ENCODE measurements at places on chromosomes 2 and 18. TPM values are rescaled to one million over a fixed set of nuclear protein-coding genes. Genes with fewer than 3 reads are reported as not detected.

The REG3A gene
- total RNA-seq = not detected

The DCC gene
- 7.9 TPM for total RNA-seq

The ALPG gene
- 0.93 TPM for total RNA-seq

The UPP2 gene
- total RNA-seq = 0.16 TPM

The ABCB11 gene
- total RNA-seq = 4.6 TPM

The HYCC2 gene
- total RNA-seq = 27.9 TPM

The NTSR2 gene
- total RNA-seq = 0.68 TPM

The CCDC85A gene
- 3.9 TPM for total RNA-seq

DNA sequence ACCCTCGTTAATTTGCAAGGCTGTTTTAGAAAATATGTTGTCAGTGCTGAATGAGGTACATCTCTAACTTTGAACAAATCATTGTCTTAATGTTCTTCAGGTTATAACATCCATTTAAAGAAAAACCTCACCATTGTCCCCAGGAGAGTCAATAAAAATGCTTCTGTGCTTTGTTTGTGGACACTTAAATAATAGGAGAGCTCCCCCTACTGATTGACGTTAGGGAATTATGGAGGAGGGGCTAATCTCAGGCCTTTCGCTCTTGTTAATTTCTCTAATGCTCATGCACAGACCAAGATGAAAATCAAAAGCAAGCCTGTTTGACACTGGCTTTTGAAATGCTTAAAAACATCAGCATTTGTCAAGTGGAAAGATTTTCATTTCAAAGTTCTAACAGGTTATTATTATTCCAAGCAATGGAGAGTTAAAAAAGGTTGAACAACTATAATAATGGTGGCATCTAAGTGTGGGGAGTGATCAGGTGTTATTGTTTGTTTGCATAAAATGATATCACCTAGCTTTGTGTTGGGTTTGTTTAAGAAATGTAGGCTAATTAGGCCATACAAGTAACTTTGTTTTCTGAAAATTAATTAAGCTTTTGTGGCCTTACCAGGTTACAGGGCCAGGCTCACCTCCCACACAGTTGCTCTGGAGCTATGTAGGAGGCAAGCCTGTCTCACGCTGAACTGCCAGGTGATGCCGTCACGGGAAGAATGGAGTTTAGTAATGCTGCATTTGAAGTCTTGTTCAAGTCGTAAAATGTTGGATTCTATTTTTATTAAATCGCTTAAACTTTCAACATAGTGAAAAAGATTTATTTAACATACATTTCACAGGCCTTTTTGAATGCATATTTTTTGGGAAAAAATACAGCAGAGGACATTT lies 51.7 kb upstream of the SMIM21 start:
- H3K4me3 ChIP-seq = no peak overlapping the region
- no peak overlapping the region for H3K27ac ChIP-seq
- H3K36me3 ChIP-seq = no peaks in the 10 kb centered on the region
- no peaks in the 10 kb centered on the region for H3K27me3 ChIP-seq

GRCh38 chr2:199818026-199818425 lies 33.0 kb downstream of the FTCDNL1 start:
- no peaks in the 10 kb centered on the region for H3K36me3 ChIP-seq
- H3K27me3 ChIP-seq = no peaks in the 10 kb centered on the region
- no peak for DNase-seq
- H3K27ac ChIP-seq = no peak overlapping the region

GRCh38 chr18:49948975-49949374 lies 135.6 kb upstream of the ACAA2 start:
- H3K27ac ChIP-seq = no peak overlapping the region
- DNase-seq = no peak
- H3K36me3 ChIP-seq = no peaks in the 10 kb centered on the region
- H3K4me3 ChIP-seq = no peak overlapping the region
- no peaks in the 10 kb centered on the region for H3K4me1 ChIP-seq

GRCh38 chr18:30465096-30465495 lies 577.4 kb downstream of the DSC3 start:
- H3K4me3 ChIP-seq = no peak overlapping the region
- no peaks in the 10 kb centered on the region for H3K27me3 ChIP-seq
- H3K36me3 ChIP-seq = no peaks in the 10 kb centered on the region

GRCh38 chr2:133431289-133431688 lies 137.0 kb downstream of the NCKAP5 start:
- no peak for DNase-seq
- no peak overlapping the region for H3K27ac ChIP-seq
- no peaks in the 10 kb centered on the region for H3K4me1 ChIP-seq

DNA sequence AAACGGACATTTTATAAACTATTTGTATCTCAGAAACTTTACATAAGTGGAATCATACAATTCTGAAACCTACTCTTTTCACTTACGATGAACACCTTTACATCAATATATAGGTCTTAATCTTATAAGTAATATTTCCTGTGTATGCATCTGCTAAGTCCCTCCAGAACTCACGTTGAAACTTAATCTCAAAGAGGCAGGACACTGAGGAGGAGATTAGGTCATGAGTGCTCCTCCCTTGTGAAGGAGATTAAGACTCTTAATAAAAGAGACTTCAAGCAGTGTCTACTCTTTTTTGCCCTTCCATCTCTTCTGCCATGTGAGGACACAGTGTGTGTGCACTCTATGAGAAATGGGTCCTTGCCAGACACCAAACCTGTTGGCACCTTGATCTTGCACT lies 94.7 kb upstream of the CDKL4 start:
- H3K4me1 ChIP-seq = no peaks in the 10 kb centered on the region
- H3K27ac ChIP-seq = no peak overlapping the region
- no peak for DNase-seq
- H3K4me3 ChIP-seq = no peak overlapping the region

DNA sequence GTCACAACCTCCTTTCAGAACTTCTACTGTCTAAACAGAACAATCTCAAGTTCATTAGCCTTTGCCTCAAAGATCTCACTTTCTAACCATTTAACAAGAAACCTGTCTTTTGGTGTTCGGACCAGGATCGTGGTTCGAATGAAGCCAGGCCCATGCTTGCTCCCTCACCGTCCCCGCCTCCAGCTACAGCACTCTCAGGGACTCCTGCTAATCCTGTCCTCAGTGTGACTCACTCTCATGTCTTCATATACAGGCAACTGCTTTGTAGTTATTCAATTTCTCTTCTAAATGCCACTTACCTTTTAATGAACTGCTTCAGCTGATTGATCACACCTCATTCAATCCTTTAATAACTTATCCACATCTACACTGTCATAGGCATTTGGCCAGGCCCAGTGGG lies 15.8 kb downstream of the SERTAD2 start:
- H3K27me3 ChIP-seq = no peaks in the 10 kb centered on the region
- no peaks in the 10 kb centered on the region for H3K36me3 ChIP-seq
- H3K27ac ChIP-seq = peak overlapping the region; percentile 17
- DNase-seq = no peak

- peak; percentile 10 for DNase-seq
- H3K4me3 ChIP-seq = no peak overlapping the region
- H3K4me1 ChIP-seq = peaks cover 3% of the 10 kb centered on the region
- H3K36me3 ChIP-seq = no peaks in the 10 kb centered on the region
- H3K27me3 ChIP-seq = no peaks in the 10 kb centered on the region
Measured at GRCh38 chr2:219198974-219199373, 7.6 kb upstream of the ZFAND2B start.

DNA sequence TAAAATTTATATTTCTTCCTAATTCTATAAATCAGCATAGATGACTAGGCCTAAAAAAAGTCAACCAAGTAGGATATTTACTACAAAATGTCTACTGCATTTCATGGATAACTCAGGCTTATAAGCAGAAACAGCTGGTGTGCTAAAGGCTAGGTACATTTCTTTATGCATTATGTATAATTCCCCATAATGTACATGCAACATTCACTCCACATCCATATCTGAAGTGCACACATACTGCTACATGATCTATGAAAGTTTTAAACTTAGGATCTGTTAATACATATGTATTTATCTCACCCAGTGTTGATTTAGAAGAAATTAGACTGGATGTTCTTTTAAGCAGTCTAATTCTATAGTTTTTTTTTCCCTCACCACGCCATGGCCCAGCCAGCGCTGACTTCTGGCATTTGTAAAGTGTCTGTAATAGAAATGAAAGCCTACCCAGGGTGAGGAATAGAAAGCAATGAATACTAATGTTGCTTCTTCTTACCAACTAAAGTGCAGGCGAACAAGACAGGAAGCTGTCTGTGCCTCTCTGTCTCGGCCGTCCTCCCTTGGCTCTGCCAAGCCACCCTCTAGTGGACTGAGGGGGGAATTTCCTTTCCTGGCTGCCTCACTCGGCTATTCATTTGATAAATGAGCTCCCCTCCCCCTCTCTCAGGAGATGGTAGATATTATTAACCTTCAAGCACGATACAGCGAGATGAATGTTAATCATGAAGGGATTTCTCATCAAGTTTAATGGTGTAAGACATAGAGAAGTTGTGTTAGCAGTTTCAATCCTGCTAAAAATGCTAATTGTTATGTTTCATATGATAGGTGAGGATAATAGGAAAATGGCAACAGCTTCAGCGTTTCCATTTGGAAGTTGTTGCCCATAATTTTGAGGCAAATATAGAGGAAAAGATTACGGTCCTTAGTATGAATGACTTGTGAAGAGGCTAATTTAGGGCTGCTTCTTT lies 384.5 kb downstream of the MTX2 start:
- H3K4me3 ChIP-seq = no peak overlapping the region
- peak; percentile 84 for DNase-seq
- no peaks in the 10 kb centered on the region for H3K27me3 ChIP-seq
- no peak overlapping the region for H3K27ac ChIP-seq

DNA sequence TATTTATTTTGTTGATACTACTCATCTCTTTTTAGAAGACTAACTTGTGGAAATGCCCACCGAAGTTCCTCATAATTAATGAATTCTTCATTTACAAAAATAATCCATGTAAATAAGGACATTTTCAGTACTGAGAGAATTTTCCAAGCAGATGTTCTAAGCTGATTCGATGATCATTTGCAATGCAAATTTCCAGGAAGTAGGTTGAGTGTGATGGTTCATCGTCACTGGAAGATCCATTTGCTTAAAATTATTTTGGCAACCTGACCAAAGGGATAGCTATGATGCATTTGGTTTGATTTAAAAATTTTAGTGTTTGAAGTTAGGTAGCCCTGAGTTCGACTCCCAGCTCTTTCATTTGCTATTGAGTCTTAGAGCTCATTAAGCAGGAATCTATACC lies 257.3 kb upstream of the RASGRP3 start:
- no peak overlapping the region for H3K27ac ChIP-seq
- no peak overlapping the region for H3K4me3 ChIP-seq
- H3K36me3 ChIP-seq = no peaks in the 10 kb centered on the region
- no peaks in the 10 kb centered on the region for H3K27me3 ChIP-seq

DNA sequence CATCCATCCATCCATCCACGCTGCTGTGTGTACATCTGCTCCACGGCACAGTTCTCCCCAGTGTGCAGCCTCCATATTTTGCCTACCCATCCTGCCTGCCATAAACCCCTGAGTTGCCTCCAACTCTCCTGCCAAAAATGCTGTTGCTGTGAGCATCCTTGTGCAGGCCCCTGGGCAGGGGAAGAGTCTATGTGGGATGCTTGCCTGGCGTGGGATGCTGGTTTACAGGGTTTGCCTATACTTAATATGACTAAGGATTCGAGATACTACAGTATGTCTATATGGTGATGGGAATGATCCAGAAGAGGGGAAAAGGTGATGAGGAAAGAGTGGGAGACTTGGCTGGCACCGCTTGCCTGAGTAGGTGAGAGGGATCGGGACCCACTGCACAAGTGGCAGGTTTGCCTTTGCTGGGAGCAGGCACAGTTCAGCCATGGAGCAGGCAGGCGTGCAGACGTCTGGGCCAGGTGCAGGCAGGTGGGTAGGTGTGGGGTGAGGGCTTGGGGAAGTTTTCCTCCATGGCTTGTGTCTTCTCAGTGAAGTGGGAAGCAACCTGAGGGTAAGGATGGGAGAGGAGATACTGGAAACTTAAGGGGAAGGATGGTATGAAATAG lies 30.2 kb upstream of the FAHD2A start:
- no peak overlapping the region for H3K27ac ChIP-seq
- no peak overlapping the region for H3K4me3 ChIP-seq
- no peaks in the 10 kb centered on the region for H3K27me3 ChIP-seq
- no peaks in the 10 kb centered on the region for H3K36me3 ChIP-seq

DNA sequence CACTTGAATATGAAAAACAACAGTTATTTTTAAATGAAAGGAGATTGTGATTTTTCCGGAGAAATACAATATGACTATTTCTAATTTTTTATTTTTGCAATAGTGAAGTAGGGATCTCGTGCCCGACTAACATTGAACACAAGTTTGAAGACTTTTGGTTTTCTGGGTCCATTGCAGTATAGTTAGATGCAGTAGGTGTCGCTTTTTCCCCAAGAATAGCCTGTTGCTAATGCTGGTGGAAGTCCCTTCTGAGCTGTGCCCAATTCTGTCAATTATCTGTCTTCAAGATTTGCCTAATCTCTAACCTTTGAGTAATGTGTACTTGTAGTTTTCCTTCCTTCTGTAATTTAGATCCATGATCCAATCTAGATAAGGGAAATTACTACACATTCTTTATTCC lies 36.5 kb downstream of the SEMA4F start:
- no peaks in the 10 kb centered on the region for H3K4me1 ChIP-seq
- no peaks in the 10 kb centered on the region for H3K27me3 ChIP-seq
- no peak overlapping the region for H3K27ac ChIP-seq

- H3K27ac ChIP-seq = no peak overlapping the region
- no peak for DNase-seq
- no peaks in the 10 kb centered on the region for H3K4me1 ChIP-seq
- H3K4me3 ChIP-seq = no peak overlapping the region
Measured at GRCh38 chr2:138201286-138201685, 237.0 kb downstream of the HNMT start.

GRCh38 chr2:177604271-177605065 lies 211.9 kb downstream of the AGPS start:
- H3K27me3 ChIP-seq = no peaks in the 10 kb centered on the region
- H3K4me3 ChIP-seq = no peak overlapping the region
- no peak overlapping the region for H3K27ac ChIP-seq
- no peaks in the 10 kb centered on the region for H3K36me3 ChIP-seq
- H3K4me1 ChIP-seq = peaks cover 17% of the 10 kb centered on the region

DNA sequence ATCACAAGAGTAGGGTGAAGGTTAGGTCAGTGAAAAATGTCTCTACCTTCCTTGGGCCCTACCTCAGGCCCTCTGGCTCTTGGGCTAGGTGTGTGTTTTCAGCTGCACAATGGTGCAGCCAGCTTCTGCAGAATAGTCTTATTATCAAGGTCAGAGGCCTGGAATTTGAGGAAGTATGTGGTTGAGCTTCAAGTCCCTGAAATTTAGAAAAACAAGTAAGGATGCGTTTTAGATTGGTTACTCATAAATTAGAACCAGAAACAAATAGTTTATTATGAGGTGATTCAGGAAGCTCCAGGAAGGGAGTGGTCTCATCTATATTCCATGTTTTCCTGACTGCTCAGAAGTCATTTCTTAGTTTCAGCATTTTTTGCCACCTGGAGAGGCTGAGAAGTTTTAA lies 204.2 kb upstream of the CELF4 start:
- peaks cover 5% of the 10 kb centered on the region for H3K4me1 ChIP-seq
- DNase-seq = no peak
- H3K27me3 ChIP-seq = no peaks in the 10 kb centered on the region
- no peaks in the 10 kb centered on the region for H3K36me3 ChIP-seq
- H3K4me3 ChIP-seq = no peak overlapping the region
